ENCODE measurements at places on chromosomes 11 and 22.

GRCh38 chr11:17506314-17506713 is 29.7 kb upstream of the ABCC8 start:
- DNase-seq = no peak

GRCh38 chr11:567011-567628 is 6.3 kb downstream of the RASSF7 start:
- DNase-seq = no peak

DNA sequence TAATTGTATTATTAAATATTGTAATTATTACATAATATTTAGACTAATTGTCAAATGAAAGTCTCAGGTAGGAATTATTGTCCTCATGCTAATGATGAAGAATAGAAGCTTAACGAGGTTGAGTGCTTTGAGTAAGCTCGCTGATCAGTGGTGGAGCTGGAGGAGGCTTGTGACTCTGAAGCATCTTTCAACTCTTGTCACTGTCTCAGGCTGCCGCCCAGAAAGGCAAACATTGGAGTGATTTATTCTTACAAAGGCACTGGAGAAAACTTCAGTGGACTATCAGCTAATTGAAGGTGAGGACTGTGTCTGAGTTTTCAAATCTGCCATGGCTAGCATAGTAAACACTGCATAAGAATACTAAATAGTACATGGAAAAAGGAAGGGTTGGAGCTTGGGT is 595.1 kb downstream of the NTM start:
- no peak for DNase-seq

DNA sequence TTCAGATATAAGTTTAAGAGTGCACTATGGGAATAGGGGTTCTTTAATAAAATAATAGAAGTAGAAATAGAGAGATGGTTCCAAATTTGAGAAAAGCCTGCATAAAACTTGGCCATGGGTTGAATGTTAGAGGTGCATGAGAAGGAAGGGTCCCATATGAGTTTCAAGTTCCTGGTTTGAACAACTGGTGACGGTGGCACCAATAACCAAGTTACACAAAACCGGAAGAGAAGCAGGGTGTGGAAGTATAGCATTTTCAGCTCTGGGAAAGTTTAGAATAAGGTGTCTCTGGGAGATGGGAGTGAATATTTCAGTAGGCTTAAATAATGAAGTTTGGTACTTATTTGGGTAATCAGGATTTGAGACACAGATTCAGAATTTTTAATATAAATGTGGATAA is 2.4 kb downstream of the CASP1 start:
- no peak for DNase-seq

- no peak for DNase-seq
Measured at GRCh38 chr11:6351782-6352382, 31.6 kb upstream of the CAVIN3 start.

- no peak for DNase-seq
Measured at GRCh38 chr22:33299245-33299956, 241.2 kb upstream of the SYN3 start.

DNA sequence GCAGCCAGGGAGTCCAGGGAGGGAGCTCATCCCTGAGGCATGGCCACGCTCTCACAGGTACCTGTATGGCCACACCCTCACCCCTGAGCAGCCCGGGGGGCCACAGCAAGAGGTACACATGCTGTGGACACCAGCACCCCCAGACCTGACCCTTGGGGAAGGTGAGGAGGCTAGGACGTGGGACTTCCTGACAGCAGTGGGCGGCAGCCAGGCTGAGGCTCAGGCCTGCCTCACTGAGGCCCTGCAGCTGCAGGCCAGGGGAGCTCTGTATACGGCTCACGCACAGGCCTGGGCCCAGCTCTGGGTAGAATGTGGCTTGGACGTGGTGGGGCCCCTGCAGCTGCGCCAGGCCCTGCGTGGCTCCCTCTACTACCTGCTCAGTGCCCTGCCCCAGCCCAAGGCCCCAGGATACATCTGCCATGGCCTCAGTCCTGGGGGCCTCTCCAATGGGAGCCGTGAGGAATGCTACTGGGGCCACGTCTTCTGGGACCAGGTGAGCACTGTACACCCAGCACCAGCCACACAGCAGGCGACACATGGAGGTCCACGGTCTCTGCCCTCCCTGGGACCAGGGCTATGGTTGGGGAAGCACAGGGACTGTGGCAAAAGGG is 1.8 kb downstream of the PGGHG start:
- DNase-seq = no peak

DNA sequence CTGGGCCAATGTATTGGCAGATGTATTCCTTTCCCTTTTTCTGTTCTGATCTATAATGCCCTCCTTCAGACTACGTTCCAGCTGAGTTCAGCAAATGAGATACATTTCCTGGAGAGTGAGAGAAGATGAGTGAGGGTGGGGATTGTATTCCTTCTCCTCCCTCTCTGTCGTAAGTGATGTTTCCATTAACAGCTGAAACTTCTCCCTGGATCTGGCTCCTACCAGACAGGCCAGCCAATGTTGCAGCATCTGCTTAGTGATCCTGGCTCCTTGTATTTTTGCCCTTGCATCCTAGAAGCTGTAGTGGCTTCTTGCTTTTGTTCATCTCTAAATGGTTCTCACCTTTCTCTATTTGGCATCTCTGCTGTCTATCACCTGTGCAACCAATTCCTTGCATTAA is 48.2 kb upstream of the MTMR2 start:
- no peak for DNase-seq

DNA sequence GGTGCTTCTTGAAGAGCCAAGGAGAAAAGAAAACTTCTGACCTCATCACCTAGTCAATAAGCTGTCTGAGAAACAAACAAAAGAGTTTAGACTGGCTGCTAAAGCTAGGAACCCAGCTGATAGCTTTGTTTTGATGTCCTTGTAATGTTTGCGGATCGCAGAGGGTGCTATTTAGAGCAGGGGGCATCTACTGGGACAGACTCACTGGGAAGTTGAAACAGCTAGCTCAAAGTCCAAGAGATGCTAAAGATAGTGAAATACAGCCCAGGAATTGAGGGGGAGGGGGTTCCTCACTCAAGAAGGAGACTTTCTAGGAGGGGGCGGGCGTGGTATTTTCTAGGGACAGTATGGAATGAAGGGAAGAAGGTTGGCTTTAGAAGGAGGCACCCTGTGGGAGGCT is 18.9 kb downstream of the ZBTB16 start:
- DNase-seq = no peak

GRCh38 chr11:123630126-123630608 is 24.3 kb downstream of the SCN3B start:
- no peak for DNase-seq

DNA sequence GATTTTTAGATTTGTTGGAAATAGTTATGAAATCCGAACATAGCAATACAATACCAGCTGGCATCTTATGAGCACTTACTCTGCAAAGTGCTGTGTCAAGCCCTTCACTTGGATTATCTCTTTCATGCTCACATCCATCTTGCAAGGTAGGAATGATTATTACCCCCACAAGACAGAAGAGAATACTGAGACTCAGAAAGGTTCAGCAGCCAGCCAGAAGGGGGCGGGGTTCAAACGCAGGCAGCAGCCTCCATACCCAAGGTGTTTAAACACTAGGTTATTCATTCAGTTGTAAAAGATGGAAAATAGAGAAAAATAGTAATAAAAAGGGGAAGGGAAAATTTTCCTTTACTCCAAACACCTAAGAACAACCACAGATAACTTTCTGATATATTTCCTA is 158.5 kb downstream of the CCDC34 start:
- no peak for DNase-seq

DNA sequence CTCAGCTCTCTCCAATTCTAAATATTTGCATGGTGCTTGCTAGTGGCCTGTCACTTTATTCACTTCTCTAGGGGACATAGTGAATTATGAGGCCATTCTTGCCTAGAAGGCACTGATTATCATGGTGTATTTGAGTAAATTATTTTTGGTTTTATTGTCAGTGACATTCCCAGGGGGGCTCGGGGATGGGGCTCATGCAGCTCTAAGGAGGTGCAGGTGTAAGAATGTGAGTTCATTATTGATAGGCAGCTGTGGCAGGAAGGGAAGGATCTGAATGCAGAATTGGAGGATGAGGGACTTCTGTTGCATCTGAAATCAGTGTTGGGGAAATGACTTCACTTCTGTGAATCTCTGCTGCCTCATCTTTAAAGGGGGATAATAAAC is 53.7 kb upstream of the OR4B1 start:
- no peak for DNase-seq

GRCh38 chr11:78768971-78769370 is 194.3 kb upstream of the NARS2 start:
- DNase-seq = no peak

DNA sequence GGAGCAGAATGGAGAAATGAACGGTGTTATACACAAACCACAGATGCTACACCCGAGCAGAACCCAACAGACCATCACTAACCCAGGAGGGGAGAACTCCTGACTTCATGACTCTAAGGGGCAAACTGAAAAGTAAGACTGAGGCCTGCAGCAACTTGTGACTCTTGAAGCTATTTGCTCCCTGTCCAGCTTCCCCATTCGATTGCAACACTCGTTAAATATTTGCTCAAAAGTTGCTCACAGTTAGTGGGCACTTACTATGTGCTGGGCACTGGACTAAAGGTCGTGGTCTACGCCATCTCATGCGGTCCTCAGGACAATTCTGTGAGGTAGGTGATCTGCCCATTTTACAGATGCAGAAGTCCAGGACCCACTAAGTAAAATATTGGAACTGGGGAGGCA is 9.5 kb upstream of the ADA2 start:
- DNase-seq = no peak

DNA sequence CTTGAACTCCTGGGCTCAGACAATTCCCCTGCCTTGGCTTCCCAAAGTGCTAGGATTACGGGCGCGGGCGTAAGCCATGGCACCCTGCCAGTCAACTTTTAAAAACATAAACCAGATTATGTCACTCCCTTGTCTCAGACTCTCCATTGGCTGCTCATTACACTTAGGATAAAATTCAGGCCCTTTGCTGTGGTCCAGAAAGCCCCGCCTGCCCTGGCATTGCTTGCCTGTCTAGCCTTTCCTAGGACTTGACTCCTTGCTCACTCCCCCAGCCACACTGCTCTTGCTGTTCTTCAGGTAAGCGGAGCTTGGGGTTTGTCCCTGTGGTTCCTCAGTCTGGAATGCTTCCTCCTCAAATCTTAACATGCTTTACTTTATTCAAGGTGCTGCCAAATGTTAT is 30.5 kb downstream of the DIXDC1 start:
- no peak for DNase-seq

DNA sequence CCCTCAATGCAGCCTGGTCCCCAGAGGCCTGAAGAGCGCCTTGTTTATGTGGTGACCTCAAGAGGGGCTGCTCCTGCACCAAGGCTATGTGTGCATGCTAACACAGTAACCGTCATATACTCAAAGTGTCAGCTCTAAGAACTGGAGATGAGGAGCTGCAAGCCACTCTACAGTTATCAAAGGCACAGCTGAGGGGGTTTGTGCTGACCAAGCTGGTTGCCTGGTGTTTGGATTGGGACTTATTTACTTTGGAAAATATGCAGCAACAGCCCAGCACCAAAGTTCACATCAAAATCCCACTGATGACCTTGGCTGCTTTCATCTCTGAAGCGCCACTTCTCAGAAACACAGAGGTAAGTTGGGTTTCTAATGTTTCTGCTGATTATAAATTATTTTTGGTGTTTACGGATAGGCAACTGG is at the start of gene SERPIND1:
SERPIND1 (plus strand) TSS at position 321 of the 420 bp plus-strand sequence. CDS start 5,200 bp downstream, outside the sequence.
- no peak for DNase-seq

DNA sequence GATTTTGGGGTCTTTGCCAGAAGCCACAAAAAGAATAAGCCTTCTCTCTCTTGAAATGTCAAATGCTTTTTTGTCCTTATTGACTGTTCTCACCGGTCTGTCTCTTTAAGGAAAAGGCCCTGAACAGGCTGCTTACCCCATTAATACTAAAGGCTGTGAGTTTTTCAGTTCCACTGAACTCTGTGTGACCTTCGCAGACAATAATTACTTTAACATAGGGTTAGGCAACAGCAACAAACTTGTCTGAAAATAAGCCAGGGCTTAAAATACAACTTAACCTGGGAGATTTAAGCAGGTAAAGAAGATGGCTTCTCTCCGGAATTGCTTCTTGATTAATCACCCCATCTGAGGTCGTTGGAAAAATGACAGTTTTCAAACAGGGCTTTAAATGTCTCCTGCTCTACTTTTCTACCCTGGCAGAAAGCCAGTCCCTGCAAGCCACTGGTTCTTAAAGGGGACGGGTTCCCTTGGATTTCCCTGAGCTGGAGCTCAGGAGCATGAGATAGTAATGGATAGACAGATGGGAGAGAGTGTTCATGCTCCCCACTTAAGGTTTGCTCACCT is 69.4 kb downstream of the ARL14EP start:
- DNase-seq = no peak

DNA sequence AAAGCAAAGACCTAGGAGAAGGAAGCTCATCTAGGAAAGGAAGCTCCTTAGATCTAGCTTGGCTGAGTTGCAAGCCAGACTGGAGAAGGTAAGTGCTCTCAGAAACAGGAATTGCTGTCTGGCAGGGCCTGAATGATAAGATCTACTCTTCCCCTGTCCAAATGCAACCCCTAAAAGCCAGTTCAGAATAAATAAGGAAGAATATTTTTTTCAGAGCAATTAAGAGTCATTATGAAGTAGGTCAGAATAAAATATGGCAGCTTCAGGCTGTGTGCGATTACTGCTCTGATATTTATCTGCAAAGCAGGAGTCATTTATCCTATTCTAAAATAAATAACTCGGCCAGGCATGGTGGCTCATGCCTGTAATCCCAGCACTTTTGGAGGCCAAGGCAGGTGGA is 82.1 kb downstream of the PIWIL4 start:
- no peak for DNase-seq

- DNase-seq = no peak
Measured at GRCh38 chr11:115256397-115257197, 247.6 kb downstream of the CADM1 start.

DNA sequence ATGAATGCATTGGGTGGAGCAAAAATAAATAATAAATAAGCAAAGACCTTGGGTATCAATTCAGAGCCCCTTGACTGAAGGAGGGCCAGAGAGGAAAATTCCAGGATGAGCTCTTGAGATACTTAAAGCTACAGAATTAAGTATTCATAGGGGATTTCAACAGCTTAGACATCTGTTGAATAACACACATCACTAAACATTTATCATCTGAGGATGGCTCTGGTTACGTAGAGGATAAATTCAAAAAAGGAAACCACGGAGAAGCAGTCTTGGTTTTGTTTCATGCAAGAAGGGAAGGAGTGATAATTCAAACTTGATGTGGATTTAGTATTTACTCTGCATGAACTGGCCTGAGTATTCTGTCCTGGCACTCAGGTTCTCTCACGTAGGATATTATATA is 29.8 kb downstream of the ARHGAP42 start:
- no peak for DNase-seq

DNA sequence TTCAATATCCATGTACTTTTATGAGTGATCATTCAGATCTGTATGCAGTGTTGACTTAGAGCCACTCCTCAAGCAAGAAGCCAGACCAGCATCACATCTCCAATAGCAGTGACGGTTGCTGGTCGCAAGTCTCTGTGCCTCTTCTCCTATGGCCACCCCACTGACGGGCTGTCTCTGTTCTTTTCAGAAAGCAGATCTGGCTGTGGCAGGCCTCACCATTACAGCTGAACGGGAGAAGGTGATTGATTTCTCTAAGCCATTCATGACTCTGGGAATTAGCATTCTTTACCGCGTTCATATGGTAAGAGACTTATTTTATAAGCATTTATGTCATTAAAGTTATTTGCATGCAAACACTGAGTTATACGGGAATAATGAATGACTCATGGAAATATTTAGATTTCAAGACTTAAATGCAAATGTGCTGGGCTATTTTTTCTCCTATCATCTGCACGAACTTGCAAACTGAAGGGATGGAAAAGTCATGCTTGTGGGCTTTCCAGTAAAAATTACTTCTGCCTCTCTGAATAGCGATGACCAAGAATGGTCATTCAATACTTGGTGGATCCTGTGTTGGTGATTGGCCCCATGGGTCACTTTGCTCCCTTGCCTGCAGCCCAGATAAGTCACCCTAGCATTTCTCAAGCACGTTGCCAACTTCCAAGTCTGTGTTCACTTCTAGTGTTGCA is 83.6 kb upstream of the TBCEL start:
- no peak for DNase-seq

Data from effector CD8-positive, alpha-beta T cell (primary cell).